ENCODE measurements at places on chromosomes 4 and X. TPM values are rescaled to one million over a fixed set of nuclear protein-coding genes. Genes with fewer than 3 reads are reported as not detected.

GRCh38 chr4:3314706-3315260 is 22.0 kb downstream of the RGS12 start:
- DNase-seq = no peak

DNA sequence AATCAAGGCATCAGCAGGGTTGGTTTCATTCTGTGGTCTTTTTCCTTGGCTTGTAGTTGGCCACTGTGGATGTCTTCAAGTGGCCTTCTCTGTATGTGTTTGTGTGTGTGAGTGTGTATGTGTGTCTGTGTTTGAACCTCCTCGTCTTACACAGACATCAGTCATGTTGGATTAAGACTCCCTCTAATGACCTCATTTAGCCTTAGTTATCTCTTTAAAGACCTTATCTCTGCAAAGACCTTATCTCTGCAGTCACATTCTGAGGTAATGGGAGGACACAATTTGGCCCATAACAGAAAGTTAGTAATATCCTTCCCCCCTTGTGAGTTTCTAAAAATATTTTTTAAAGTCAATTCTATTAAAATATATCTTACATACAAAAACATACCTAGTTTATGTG is 126.7 kb downstream of the EMCN start:
- no peak for DNase-seq

GC gene
- not detected for total RNA-seq

DNA sequence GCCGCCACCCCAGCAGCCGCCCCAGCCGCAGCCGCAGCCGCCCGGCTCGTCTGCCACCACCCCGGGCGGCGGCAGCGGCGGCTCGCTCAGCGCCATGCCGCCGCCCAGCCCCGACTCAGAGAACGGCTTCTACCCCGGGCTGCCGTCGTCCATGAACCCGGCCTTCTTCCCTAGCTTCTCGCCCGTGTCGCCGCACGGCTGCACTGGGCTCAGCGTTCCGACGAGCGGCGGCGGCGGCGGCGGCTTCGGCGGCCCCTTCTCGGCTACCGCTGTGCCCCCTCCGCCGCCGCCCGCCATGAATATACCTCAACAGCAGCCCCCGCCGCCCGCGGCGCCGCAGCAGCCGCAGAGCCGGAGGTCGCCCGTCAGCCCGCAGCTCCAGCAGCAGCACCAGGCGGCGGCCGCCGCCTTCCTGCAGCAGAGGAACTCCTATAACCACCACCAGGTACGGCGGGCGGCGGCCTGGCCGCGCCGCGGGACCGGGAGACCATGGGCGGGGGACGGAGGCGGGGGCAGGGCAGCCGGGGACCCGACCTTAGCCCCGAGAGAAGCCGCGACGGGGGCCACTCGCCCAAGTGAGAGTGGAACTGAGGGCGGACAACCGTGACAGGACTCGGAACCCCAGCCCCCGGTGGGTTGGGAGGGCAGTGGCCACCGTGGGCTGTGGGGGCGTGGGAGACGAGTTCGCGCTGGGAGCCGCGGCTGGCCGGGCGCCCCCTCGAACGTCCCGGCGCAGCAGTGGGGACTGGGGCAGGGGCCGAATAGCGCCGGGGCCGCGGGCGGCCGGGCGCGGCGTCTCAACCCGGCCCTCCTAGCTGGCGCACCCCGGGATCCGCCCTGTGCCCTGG is 1.8 kb downstream of the CPEB2 start:
- peak; percentile 75 for DNase-seq

DNA sequence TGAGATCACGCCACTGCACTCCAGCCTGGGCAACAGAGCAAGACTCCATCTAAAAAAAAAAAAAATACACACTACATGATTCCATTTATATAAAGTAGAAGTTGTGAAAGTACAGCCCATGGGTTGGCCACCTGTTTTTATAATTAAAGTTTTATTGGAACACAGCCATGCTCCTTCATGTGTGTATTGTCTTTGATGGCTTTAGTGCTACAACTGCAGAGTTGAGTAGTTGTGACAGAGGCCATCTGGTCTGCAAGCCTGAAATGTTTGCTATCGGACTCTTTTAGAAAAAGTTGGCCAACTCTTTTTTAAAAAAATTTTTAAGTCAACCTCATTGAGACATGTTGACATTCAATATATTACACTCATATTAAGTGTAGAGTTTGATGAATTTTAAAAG is 41.2 kb upstream of the DUSP21 start:
- no peak for DNase-seq

HADH gene
- 252 TPM for total RNA-seq

GRCh38 chr4:633406-633805 is 8.0 kb downstream of the PDE6B start:
- peak; percentile 6 for DNase-seq

GRCh38 chrX:70478526-70479245 is 34.1 kb downstream of the DLG3 start:
- no peak for DNase-seq

GRCh38 chrX:133437766-133438165 is 22.5 kb upstream of the GPC4 start:
- DNase-seq = no peak

GRCh38 chr4:86977621-86978184 is 42.9 kb downstream of the AFF1 start:
- DNase-seq = no peak

TEX13C gene
- not detected for total RNA-seq

DNA sequence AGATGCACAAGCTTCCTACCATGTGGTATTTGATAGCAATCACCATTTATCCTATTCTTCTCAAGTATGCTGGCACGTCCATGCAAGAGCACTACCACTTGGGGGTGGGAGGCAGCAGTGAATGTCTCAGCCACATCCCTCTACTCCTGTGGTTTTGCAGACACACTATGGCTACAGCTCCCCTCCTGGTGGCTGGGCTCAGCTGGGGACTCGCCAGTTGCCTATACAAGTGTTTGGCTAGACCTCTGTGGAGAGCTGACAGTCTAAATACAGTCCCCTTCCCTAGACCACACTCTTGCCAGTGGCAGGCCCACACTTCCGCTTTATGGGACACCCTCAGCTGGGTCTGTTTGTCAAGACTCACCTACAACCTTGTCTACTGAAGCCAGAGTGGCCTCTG is 53.2 kb downstream of the ADGRA3 start:
- no peak for DNase-seq

GPC4 gene
- total RNA-seq = 11.6 TPM

ANXA3 gene
- total RNA-seq = 39.6 TPM

- DNase-seq = no peak
Observed at GRCh38 chr4:576245-576821, at the start of gene TMEM271. Gene TMEM271 (minus strand): TSS chr4:576295. CDS start chr4:576062, 233 bp downstream.

DNA sequence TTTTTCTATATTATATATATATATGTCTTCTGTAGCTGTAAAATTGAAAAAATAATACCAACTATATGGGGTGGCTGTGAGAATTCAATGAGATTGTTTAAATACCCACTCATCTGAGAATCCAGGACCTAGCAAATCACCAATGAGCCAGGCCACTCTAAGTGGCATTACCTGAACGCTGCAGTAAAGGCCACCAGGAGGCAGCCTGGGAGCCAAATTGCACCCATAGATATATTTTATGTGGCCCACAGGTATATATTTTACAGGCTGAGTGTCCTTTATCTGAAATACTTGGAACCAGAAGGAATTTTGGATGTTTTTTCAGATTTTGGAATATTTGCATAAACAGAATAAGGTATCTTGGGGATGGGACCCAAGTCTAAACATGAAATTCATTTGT is 58.2 kb upstream of the C4orf50 start:
- no peak for DNase-seq

DNA sequence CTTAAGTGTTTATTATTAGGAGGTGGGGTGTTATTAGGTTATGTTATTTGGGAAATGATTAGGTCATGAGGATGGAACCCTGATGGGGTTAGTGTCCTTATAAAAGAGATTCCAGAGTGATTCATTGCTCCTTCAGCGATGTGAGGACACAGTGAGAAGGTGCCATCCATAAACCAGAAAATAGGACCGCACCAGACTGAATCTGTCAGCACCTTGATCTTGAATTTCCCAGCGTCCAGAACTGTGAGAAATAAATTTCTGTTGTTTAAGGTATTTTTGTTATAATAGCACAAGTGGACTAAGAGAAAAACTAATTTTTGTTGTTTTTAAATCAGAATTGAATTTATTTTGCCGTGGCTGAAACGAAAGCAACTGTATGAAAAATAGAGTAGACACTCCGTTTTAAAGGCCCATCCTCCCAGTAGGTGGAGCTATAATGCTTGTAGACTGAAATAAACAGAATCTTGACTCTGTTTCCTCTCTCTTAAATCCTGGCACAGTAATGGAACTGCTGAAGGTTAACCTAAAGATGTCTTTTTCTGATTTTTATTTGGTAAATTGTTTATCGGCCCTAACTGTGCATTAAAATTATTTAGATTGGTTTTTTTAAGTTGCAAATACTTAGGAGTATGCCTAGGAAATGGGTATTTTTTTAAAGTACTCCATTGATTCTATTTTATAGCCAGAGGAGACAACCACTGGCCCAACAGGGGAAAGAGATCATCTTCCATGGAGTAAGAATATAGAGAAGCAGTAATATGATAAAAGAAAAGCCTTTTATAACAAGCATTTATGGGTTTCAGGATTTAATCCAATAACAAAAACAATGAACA is 133.2 kb upstream of the ADAMTS3 start:
- DNase-seq = no peak
